ENCODE measurements at places on chromosomes 13 and 19.

GRCh38 chr13:29537736-29538651, 57.5 kb downstream of the SLC7A1 start:
- DNase-seq, result no peak

- no peak for DNase-seq
Observed at GRCh38 chr19:43611788-43612187, at the start of gene SRRM5. Gene SRRM5, plus strand, starts transcription at chr19:43612088. Its CDS starts 34 bp downstream, at chr19:43612122.

GRCh38 chr19:43662487-43662886, 7.5 kb downstream of the PLAUR start:
- DNase-seq, result peak; percentile 55

GRCh38 chr13:44902738-44903137, 86.5 kb downstream of the NUFIP1 start:
- DNase-seq, result no peak

DNA sequence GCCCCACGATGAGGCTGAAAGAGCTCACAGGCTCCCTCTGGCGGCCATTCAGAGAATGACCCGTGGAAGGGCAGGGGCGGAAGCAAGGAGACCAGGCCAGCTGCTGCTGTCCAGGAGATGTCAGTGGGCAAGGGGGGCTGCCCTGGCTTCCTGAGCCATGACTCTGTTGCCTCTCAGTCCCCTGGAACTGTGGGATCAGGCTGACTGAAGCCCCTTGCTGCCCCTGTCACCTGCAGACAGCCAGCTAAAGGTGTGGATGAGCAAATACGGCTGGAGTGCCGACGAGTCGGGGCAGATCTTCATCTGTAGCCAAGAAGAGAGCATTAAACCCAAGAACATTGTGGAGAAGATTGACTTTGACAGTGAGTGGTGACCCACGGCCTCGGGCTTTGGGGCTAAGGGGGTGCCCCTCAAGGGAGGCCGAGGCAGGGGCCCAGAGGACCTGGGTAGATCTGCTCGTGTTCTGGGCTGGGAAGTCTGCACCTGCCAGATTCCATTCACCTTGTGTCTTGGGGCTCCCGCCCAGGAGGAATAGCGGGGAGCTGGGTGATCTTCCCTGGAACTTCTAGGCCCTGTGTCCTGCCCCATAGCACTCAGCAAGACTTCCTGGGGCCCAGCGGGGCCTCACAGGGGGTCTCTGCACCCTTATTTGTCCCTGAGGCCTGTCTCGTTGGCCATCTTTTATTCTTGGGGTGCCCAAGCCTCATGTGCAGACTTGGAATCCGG, 12.5 kb upstream of the ACTN4 start:
- peak; percentile 73 for DNase-seq

GRCh38 chr13:39105110-39105509, 66.9 kb downstream of the NHLRC3 start:
- DNase-seq, result no peak

GRCh38 chr13:62357887-62358645, 942.4 kb upstream of the PCDH20 start:
- DNase-seq, result peak; percentile 36
